ENCODE measurements at places on chromosomes 12 and 14.

DNA sequence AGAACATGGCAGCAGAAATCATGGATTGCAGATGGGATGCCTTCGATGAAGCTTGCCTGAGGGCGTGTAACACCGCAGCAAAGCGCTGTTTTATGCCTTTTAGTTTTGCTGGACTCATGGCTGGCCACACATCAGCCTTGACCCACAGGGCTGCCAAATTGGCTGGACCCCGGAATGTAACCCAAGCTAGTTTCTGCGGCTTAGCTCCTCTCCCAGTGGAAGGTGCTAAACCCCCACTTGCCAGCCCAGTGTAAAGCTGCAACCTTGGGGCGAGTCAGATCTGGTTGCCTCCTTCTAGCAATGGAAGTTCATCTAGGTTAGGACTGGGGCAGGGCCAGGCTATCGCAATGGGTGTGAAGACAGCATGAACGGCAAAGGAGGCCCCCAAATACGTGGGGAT, 38.3 kb downstream of the MEG3 start:
- no peak for DNase-seq

- DNase-seq, result no peak
Measured at GRCh38 chr14:61476105-61476753, 154.8 kb downstream of the PRKCH start.

GRCh38 chr14:70073924-70074566, 114.7 kb downstream of the SLC8A3 start:
- peak; percentile 62 for DNase-seq

DNA sequence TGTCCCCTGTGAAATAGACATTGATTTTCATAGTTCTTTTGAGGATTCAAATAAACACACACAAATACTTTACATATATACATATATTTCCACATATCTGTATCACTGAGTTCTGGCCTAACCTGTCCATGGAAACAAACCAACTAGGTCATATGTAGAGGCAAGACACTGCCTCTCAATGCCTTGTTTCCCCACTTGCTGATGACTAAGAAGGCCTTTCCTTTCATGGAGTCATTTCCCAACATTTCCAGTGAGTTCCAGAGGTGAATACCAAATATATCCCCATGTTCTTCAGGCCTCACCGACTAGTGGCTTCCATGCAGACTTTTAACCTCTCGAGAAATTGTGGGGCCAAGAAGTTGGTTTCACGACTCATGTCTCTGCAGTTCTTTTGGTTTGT, 120.8 kb downstream of the DNAI7 start:
- DNase-seq, result no peak

DNA sequence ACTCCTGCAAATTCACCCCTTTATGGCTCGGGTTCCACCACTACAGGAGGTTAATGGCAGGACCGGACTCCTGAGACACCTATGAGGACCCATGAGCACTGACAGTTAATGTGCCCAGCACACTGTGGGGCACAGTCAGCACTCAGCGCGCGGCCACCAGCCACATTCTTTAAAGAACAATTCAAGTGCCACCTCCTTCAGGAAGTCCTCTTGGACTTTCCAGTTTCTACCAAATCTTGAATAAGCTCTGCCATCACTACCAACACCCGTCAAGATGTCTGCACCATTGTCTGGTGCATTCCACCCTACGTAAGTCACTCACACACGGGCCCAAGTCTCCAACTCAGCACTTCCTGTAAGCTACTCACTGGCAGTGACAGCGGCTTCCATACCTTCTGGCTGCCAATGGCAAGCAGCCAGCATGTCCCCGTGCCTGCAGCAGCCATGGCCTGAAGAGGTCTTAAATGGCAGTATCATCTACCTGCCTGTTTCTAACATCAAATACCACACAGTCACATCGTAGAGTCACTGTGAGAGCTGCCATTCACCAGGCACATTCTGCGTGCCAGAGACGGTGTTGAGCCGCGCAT, 48.5 kb downstream of the CDC42BPB start:
- DNase-seq, result no peak

GRCh38 chr14:96710060-96710666, 87.0 kb upstream of the VRK1 start:
- no peak for DNase-seq

DNA sequence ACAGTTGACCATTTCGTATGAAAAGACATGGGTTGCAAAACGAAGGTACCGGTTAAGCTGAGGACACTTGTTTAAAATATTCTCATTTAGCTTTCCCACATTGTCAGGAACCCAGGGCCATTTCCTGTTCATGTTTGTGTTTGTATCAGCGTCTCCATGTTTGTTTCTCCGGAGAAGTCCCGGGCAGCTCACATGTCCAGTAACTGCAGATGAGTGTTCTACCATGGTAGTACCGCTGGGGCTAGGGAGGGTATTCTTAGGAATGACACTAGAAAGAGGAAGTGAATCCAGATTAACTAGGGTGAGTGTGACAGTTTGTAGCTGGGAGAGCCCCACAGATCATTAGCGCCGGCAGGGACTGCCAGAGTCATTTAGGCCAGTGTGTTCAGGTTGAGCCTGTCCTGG, 50.0 kb upstream of the EVL start:
- peak; percentile 97 for DNase-seq

DNA sequence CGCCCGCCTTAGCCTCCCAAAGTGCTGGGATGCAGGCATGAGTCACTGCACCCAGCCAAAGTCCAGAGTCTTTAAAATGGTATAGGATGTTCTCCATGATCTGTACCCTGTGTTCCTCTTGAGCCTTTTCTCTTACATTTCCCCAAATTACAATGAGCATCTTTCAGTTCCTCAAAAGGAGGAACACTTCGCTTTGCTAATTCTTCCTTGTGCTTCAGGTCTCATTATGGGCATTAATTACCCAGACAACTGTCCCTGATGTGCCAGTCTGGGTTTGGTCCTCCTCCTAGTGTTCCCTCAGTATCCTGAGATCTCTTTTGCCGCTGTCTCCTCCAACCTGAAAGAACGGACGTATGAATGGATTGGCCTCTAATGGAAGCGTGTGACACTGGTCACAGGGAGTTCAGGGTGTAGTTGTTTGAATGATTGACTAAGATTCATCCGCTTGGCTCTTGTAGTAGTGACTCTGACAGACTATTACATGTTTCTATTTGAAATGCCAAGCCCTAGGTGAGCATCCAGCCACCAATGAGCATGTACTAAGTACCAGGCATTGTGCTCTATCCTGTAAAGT, 8.2 kb downstream of the PRKCH start:
- peak; percentile 87 for DNase-seq

- DNase-seq, result no peak
Measured at GRCh38 chr14:37422748-37423147, 172.3 kb downstream of the FOXA1 start.

DNA sequence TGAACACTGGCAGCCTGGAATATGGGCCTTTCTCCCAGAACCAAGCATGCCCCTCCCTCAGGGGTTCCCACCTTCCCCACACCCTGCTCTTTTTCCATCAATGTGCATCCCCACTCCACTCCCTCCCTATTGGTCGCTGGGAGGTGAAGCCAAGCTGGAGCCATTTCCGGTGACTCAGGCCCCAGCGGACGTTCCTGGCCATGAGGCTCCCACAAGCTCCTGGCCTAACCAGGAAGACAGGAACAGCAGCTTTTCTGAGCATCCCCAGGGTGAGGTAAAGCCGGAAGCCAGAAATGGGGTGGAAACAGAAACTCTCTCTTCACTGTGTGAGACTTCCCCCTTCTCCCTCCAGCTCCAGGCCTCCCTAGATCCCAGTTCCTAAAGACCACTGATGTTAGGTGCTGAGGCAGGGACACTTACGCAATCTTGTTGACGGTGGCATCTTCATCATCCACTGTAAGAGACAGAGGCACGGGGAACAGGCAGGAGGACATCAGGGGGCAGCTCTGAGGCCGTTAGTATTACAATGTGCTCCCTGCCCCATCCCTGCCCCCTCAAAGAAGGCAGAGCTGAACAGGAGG, 5.1 kb downstream of the LMBR1L start:
- peak; percentile 77 for DNase-seq

DNA sequence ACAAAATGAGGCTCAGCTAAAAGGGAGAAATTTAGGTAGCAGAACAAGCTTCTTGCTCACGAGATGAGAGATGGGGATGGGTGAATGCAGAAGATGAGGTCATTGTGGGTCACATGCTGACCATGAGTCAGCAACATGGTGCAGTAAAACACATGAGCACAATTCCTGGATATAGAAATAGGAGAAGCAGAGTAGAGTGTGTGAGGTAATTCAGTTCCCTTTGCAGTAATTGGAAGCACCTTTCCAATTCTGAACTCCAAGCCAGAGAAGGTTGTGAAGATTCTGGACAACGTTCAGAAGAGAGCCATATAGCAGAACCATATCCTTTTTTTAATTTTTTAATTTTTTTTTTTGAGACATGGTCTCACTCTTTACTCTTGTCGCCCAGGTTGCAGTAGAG, 62.0 kb upstream of the LMNTD1 start:
- peak; percentile 72 for DNase-seq

GRCh38 chr14:56199095-56199981, 81.1 kb downstream of the PELI2 start:
- peak; percentile 59 for DNase-seq

- DNase-seq, result no peak
Measured at GRCh38 chr12:65051218-65051617, 69.9 kb downstream of the WIF1 start.

DNA sequence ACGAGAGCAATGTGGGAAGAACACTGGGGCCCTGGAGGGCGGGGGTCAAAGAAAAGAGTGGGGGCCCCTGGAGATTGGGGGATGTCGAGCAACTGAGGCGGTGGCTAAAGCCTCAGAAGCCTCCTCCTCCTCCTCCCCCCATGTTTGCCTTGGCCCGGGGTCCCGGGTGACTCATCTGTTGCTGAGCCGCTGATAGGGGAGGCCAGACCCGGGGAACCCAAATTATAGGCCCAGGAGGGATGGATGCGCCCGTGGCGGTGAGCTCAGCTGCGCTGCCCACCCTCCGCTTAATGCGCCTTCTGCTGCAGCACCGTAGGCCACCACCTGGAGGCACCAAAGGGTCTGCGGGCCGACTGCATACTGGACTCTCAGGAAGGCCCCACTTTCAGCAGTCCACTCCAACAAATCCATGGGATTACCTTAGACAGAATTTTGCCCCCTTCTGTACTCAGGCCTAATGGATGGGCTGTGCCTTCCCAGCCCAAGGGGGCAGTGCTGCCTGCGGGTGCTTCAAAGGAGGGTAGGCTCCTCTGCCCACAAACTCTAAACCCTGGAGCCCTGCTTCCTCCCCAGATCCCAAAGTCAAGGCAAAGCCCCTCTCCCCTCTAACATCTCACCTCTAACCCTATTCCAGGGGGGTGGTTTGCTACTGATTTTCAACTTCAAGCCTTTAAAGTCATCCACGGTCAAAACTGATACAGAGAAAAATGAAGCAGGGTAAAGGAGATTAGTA, 2.6 kb upstream of the WNT10B start:
- no peak for DNase-seq

- DNase-seq, result no peak
Measured at GRCh38 chr14:77122526-77123125, 19.0 kb downstream of the ZDHHC22 start.

GRCh38 chr12:685388-685787, 22.1 kb upstream of the NINJ2 start:
- DNase-seq, result peak; percentile 76

DNA sequence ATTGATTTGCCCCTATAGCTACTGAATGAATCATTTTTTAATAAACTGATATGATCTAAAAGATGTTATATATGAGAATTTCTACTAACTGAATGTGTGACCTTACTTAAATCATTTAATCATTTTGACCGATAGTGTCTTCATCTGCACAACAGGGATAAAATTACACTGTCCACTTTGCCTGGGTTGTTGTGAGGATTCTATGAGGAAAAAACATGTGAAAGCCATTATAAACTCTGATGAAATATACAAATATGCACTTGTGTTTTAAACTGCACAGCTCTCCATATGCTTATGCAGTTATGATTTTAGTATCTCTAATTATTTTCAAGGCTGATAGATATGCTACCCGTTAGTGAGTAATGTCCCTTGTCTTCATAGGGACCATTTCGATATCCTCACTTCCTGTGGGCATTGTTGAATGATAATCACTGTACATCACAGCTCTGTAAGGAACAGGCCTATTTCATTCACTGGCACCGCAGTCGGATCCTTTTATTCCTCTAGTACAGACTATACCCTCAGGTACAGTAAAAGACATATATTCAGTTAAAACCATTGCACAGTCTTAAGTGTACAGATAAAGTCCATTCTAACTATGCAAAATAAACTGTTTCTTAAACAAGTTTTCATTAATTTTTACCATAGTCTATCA, 88.7 kb upstream of the RAP1B start:
- DNase-seq, result no peak

- no peak for DNase-seq
Measured at GRCh38 chr12:82650627-82651337, 35.9 kb upstream of the TMTC2 start.

- DNase-seq, result no peak
Measured at GRCh38 chr14:83863042-83863774, 1666.7 kb upstream of the FLRT2 start.

GRCh38 chr12:28222081-28222700, 31.9 kb downstream of the CCDC91 start:
- DNase-seq, result peak; percentile 81

DNA sequence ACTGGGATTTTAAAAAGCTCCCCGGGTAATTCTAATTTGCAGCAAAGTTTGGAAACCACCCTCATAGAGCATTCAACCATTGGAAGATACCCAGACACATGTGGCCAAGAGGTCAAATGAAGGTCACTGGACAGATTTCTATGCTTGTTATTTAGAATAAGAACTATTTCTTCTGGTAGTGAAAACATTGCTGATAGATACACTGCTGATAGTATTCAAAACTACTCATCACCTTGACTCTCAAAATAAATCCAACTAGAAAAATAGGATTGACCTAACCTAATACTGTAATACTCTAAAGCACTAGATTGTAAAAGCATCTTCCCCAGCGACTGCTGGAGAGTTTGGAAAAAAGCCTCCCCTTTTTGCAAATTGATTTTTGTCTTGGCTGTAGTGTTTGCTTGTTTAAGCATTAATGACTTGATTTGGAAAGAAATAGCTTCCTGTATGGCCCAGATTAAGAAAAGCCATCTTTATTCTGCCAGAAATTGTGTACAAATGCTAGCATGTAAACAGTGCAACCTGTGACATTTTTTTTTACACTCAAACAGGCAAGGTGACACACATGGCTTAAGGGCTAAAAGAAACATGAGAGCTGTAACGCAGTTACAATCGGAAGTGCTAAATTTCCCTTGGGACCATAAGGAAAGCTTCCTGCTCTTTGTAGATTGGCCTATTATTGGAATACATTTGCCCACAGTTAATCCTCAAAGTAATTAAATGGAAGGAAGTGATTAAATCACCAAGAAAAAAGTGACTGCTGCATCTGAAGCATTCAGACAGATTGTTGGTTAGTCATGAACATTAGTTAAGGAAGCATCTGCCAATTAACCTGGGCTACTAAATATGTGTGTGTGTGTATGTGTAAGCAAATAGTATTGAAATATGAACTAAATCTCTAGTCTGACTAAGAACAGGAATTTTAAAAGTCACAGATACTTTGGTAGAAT, 356.5 kb upstream of the ATP2B1 start:
- DNase-seq, result no peak
